OCI-M1 (cell line): ENCODE measurements at places on chromosomes 4 and X.

DNA sequence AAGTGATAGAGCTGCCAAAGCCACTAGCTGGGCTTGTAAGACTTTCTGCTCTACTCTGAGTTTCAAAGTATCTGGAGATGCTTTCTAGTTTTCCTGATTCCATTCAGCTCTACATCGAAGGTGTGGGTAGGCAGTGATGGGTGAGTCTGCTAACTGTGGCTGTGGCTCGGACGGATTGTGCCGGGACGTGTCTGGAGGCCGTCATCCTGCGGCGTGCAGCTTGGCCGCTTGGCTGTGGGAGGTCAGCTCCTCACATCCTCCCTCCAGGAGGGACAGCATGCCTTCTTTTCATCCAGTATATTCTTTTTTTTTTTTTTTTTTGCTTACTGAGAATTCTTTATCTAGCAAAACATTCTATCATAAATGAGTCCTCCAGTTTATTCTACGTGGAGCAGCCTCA lies 77.9 kb upstream of the AADAT start:
- DNase-seq = no peak

DNA sequence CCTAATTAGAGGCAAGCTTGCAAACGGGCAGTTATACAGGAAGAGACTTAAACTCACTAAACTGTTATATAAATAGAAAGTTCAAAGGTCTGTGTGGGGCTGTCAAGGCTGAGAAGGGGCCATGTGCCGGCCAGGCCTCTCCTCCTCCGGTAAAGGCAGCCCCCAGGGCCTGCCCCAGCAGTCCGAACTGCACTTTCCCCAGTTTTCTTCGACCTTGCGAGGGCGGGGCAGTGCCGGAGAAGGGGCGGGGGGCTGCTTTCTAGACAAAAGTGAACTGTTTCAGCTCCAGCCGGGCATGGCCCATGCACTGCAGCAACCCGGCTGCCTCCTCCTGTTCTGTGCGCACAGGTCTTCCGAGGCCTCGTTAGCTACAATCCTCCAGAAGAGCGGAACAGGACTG lies 4.1 kb downstream of the AFF2 start:
- no peak for DNase-seq

DNA sequence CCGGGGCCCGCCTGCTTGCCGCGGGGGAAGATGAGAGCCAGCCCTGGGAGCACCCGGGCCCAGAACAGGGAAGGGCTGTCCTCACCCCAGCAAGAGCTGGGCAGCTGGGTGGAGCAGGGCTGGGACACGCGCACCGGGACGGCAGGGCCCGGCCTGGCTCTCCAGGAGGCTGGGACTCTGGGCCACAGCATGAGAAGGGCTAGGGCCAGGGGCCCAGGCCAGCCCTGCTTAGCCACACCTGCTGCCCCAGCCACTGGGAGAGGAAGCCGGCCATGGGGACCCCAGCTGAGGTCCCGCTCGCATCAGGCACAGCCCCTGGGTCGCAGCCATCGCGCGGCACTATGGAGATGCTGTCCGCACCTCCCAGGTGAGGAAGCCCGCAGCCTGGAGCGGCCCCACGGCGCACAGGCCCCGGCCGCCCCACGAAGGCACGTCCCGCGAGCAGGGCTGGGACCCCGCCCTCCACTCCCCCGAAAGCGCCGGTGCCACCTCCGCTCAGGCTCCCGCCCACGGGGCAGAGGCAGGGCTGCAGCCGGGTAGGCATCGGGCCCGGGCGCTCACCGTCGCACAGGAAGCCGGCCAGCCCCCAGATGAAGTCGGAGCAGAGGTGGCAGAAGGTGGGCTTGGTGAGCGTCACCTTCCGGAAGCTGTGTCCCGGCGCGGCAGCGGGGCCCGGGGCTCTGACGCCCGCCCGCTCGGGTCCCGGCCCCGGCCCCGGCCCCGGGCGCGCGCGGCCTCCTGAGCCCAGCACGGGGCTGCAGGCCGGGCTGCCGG lies 531 bp downstream of the DGKQ start:
- DNase-seq = peak; percentile 17

- DNase-seq = no peak
Measured at GRCh38 chr4:6334203-6334887, 64.7 kb downstream of the WFS1 start.

DNA sequence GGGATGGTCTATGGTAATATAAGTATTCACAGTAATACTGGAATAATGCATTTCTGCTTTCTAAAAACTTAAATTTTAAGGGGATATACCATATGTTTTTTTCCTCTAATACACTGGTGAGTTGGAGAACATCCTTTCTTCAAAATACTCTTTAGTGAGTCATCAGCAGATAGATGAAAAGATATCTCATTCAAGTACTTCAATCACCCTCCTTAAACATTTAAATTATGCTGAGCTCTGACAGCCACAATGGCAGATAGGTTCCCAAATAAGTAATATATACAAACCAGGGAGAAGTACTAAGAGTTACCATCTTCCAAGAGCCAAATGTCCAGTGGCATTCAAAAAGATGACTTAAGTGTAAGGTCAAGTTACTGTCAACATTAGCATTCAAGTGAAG lies 52.2 kb downstream of the AMMECR1 start:
- DNase-seq = no peak

GRCh38 chrX:7603387-7603786 lies 239.6 kb upstream of the VCX start:
- no peak for DNase-seq

- DNase-seq = no peak
Measured at GRCh38 chr4:101081695-101082369, 265.5 kb downstream of the PPP3CA start.

DNA sequence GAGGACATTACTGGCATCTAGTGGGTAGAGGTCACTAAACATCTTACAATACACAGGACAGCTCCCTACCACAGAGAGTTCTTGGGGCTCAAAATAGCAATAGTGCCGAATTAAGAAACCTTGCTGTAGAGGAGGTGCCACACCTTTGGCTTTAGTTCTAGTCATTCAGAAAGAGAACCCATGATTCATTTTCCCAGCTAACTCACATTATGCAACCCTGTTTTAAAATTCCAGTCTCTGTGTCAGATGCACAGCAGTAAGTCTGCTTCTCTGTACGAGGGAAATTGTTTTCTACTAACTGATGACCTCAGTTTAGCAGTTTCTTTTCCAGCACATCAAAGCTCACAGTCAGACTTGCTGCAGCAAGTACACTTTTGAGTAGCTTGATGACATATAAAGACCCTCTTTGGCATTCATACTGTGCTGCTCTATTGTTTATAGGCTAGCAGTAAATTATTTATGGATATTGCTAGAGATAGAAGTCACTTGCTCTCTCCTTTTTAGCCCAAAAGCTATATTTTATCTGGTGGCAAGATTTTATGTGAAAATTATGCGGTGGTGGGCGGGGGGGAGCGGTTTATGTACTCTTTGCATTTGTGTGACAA lies 487.8 kb upstream of the MAGEB18 start:
- DNase-seq = no peak

- no peak for DNase-seq
Measured at GRCh38 chr4:31964685-31965084, 1244.5 kb downstream of the PCDH7 start.

DNA sequence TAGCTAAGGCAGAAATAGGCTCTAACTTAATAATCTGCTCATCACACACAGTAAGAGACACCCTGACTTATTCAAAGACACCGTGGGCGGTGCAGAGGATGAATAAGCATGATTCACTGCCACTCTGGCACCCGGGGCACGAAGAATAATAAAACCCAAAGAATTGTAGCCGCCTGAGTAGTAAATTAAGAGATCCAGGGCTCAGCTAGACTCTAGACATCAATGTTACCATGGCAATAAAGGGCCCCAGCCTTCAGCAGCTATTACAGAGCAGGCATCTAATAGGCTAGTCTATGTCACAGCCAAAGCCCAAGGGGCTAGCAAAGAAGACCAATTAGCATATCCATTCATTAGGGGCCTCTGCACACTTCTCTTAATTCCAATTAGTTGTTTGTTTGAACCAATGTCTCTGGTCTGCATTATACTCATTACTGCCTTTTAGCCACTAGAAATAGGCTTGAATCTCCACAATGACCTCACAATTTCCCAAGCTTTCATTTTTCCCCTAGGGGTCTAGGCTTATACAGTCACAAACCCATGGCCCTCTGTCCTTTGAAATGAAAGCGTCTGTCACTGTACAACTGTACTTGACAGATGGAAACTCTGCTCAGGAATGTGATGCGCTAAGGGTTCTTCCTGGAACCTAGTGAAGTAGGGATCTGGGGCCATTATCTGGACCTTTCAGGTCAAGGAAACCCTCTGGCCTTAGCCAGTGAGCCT lies 3.0 kb upstream of the ATP1B4 start:
- no peak for DNase-seq

GRCh38 chr4:172628263-172628662 lies 540.3 kb upstream of the GALNT7 start:
- DNase-seq = no peak

- no peak for DNase-seq
Measured at GRCh38 chrX:1903236-1903935, 288.5 kb downstream of the ASMT start.

DNA sequence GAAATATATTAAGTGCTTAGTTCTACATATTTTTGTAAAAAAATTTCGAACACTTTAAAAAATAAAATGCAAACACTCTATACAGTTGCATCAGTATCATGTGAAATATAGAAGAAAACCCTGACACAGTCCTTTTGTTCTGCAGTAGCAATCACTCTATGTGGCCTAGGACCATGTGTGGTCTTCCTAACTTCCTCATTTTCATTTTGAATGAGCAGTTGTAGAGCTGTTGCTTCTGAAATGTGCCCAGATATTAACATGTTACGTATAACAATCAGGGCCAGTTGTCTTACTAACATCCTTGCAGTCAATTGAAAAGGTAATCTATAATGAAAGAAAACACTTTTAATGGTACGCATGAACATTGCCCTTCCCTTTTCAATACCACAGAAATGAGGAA lies 107.9 kb downstream of the ZNF827 start:
- DNase-seq = peak; percentile 89

DNA sequence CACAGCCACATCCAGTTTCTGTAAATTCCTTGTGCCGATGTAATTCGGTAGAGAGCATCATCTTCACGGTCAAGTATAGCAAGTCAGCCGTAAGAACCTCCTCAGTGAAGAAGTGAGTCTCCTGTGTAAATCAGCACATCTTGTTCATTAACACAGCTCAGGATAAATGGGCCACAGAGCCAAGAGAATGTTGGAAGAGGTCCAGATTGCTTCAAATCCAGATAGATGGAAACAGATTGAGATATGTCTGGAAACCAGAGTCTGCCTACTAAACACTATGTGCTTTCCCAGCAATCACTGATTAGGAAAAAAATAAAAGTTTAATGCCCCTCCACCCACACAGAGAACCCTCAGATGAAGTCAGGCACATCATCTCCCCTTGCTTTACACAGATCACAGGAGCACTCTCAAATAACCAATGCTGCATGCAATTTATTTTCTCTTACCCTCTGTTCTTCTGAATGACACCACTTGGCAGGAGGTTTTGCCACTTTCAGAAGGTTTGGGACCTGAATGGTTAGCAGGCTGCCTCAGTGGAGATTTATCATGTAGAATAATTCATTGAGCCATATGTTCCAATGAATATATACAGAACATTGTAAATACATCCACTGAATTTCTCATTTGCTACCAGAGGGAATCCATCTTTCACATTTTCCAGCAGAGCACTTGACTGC lies 357.7 kb downstream of the C4orf33 start:
- DNase-seq = no peak

- DNase-seq = no peak
Measured at GRCh38 chrX:149272690-149273463, 232.2 kb downstream of the IDS start.

DNA sequence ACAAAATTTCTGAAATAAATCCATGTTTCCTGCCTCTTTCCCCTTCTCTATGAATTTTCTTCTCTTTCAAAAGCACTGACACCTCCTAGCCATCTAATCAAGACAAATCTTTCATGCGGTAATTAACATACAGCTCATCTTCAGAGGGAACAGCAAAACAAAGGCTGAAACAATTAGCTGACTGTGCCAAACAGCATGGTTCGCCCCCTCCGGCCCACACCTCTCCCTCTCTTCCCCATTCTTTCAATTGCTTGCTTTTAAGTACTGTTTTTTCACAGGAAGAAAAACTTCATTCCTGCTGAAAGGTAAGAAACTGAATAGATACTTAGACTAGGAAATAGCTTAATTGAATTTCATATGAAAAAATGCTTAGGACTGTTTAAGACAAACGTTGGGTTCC lies 291.1 kb upstream of the NOCT start:
- no peak for DNase-seq

DNA sequence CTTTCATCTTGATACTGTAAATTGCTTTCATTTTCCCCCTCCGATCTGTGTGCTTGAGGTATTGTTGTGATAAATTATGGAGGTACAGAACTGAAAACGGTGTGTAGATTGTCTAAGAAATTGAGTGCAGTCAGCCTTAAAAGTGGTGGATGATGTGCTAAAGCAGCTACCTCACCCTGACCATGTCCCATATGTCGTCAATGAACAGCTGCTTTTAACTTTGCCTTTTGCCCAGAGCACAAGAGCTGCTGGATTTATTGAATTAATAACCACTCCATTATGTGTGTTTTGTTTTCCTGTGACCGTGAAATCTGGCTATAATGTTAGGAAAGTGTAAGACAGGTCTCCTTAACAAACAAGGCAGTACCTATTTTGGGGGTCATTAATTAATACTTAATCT lies 581.9 kb upstream of the PITX2 start:
- DNase-seq = peak; percentile 11

DNA sequence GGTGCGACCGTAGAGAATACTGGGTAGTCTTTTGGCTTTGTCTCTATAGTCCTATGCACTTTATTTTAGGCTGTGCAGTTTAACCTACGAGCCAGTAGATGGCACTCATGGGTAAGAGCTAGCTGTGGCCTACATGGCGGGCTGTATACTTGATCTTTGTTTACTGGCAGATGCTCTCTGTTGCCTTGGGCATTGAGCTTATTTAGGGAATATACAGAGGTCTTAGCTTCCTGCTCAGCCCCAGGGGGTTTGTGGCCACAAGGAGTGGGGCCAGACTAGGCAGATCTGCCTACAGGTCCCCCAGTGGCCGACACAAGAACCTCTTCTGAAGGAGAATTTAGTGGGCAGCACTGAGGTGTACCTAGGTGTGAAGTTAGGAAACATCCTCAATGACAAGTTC lies 227.6 kb upstream of the HDX start:
- peak; percentile 58 for DNase-seq

DNA sequence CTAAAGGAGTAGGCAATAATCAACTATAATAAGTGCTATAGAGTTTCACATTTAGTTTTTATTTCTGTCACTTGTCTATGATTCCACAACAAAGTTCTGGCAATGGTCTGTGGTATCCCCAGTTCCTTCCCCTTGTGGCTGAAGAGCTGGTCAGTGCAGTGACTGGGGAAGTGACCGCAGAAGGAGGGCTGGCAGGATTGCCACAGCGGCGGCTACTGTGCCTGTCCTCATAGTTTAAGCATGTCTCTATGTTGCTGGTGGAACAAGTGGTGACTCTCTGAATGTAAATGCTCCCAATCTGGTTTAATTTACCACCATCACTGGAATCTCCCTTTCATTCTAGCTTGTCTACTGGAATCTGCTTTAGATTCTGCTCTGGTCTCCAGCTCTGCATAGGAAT lies 170.6 kb upstream of the GK2 start:
- DNase-seq = peak; percentile 52

DNA sequence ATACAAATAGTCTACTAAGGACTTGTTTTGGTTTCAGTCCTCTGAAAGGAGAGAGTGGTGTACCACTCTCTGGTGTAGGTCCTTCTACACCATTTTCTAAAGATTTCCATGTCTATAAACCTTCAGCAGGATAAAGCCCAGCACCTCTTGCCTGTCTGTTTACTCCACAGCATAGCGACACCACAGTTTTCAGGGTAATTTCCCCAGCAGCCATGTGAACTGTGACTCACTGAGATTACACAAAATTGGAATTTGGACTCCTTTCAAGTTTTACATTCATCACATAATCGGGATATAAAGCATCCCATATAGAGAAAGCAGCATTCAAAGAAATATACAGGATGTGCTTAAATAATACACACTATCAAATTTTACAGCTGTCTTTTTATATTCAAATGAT lies 229.6 kb downstream of the PRDM5 start:
- no peak for DNase-seq
